Spinal cord (tissue), 10 donors: ENCODE measurements at places on chromosomes 13 and 19. TPM values are rescaled to one million over a fixed set of nuclear protein-coding genes. Genes with fewer than 3 reads are reported as not detected.

ZNF77 gene
- 14.2 TPM for total RNA-seq

TGFBR3L gene
- total RNA-seq = 0.59 TPM

MEIOSIN gene
- not detected for total RNA-seq

LGALS4 gene
- 1.0 TPM for total RNA-seq

OR4F17 gene
- not detected for total RNA-seq
